ENCODE measurements at places on chromosomes 4 and X.

- DNase-seq: no peak
Measured at GRCh38 chr4:150123796-150124677, 45.8 kb downstream of the DCLK2 start.

- DNase-seq: no peak
Measured at GRCh38 chr4:4377732-4378460, 9.0 kb upstream of the NSG1 start.

DNA sequence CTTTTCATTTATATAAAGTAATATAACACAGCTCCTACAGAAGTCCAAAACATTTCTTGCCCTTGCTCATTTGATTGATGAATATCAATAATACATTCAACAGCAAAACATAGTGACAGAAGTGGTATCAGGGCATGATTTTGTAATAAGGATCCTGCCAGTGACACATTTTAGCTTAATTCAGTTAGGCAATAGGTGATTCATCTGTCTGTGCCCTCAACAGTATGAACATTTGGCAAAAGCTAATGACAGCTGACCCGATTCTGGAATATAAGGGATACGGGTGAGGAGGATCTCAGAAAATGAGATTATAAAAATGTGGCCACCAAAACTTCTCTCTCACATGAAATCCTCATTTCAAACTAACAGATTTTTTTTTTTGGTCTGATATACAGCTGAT is 294.0 kb downstream of the CAMK2D start:
- no peak for DNase-seq

GRCh38 chr4:57254754-57255153 is 144.6 kb upstream of the IGFBP7 start:
- no peak for DNase-seq

DNA sequence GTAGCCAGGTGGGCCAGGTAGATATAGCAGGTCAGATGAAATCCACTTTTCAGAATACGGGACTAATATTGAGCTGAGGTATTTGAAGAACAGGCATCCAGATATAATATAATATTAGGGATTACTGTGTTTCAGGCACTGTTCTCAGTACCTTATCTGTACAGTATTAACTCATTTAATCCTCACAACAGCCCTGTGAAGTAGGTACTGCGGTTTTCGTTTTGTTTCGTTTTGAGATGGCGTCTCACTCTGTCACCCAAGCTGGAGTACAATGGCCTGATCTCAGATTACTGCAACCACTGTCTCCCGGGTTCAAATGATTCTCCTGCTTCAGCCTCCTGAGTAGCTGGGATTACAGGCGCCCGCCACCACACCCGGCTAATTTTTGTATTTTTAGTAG is 129.6 kb downstream of the IL1RAPL2 start:
- no peak for DNase-seq
